ENCODE measurements at places on chromosomes 1 and 21. TPM values are rescaled to one million over a fixed set of nuclear protein-coding genes. Genes with fewer than 3 reads are reported as not detected.

DNA sequence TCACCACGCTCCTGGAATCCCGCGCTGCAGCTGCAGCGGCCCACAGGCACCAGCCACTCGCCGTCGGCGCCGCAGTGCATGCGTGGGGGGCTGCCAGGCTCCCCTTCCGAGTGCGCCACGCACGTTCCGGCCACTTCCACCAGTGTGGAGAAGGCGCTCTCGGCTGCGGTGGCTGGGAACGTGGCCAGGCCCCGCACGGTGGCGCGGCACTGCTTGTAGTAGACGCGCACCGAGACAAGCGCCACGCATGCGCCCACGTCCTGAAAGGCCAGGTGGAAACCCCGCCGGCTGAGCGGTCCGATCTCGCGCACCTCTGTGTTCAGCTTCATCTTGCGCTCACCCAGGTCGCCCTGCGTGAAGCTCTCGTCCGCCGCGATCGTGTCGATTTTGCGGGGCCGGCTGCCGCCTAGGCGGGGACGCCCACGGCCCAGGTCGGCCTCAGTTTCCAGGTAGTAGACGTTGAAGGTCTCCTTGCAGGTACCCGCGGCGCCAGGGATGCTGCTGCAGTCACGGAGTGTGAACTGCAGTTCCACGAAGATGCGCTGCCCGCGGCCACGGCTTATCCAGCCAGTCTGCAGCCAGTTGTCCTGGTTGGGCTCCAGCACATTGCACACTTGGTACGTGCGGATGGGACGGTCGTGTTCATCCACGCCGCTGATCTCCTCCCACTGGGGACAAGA, 3.4 kb downstream of the EPHA10 start:
- no peak for DNase-seq

Gene ZSWIM5
- 1.6 TPM for total RNA-seq

- DNase-seq, result peak; percentile 80
Observed at GRCh38 chr1:115283249-115283648, 54.8 kb downstream of the NGF start.

DNA sequence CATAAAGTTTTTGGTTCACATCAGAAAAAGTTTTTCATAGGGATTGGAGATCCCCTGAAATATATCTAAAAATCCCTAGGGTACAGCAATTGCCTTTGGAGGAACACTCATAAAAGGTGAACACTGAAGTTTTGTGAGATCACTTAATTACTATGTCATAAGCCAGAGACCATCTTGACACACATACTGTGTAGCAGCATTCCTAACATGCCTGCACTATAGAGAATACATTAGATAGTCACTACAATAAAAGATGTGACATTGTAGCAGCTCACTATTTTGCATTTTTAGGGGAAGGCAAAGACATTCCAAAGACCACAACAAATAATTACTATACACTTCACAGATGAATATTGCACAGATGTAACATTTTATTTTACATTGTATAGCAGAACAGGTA, 779.9 kb downstream of the KCNT2 start:
- DNase-seq, result no peak

- no peak for DNase-seq
Observed at GRCh38 chr1:226908913-226909312, 31.2 kb upstream of the COQ8A start.

- no peak for DNase-seq
Observed at GRCh38 chr1:221025956-221026355, 146.7 kb downstream of the HLX start.

DNA sequence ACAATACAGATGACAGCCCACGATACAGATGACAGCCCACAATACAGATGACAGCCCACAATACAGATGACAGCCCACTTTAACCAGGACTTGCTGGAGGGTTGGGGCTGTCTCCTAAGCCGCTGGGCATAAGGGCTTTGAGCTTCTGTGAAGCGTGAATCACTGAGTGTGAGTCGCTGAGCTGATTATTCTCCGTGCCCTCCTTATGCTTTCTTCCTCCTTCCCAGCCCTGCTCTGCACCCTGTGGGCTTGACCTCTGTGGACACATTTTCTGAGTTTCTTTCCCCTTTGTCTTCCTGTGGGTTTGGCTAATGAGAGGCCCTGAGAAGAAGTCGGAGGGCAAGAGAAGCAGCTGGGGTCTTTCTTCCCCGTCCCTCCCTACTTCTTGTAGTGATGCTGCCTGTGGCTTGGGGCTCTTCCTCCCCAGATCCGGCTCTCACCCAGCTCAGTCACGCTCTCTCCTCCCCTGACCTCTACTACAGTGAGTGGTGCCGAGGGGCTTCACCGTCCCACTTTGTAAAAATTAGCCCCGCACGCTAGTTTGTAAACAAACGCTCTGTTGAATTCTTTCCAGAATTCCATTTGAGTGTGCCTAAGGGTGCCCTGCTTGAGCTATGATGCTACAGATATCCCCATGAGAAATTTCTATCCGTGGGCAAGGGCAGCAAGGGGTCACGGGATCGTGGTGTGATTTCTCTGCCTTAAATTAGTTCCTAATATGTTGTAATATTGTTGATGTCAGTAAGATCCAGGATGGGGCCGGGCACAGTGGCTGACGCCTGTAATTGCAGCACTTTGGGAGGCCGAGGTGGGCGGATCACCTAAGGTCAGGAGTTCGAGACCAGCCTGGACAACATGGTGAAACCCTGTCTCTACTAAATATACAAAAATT, 46.4 kb upstream of the SOD1 start:
- DNase-seq, result no peak

All from right cardiac atrium (tissue), 5 donors.